ENCODE measurements at places on chromosomes 7 and 10.
A peak's percentile ranks its signal among the peaks of the same experiment; 100 is the strongest.

GRCh38 chr10:5659702-5660528 is 6.5 kb downstream of the ASB13 start:
- peak; percentile 5 for DNase-seq

DNA sequence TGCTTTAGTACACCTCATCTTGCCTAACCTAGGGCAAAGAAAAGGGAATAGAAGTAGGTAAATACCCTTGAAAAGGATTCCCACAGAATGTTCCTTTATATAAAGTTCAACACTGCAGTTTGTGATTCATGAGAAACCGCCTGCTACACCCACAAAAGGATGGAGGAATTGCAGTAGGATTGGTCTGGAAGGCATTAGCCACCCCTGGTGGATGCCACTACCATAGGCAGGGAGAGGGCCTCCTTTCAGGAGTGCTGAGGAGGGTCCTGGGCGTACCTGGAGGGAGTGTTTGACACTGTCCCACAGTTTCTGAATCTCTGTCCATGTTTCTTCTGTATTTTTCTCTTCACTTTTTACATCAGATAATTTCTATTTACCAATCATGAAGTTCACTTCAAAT is 221.8 kb upstream of the TMEM72 start:
- DNase-seq = no peak

DNA sequence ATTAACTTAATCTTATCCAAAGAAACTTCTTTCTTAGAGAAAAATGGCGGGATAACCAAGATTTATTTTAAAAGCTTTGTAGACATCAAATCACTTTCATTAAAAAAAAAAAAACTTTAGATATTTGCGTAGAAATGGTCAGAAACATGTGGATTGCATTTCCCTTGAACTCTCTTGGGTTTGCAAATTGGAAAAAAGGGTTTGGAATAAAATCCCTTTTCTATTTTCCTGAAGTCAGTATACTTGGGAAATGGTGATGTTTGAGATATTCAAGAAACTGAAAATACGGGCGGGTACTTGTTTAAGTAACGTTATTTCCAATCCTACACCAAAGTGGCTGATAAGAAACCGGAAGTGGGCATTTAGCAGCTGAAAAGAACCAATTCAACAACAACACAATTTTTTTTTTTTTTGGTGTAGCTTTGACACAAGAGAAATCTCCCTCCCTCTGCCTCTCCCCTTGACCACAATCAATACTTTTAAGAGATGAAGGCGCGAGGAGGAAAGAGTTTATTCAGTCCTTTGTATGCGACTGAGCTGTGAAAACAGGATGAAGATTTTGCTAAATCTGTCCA is 13.7 kb upstream of the GFRA1 start:
- DNase-seq = no peak

DNA sequence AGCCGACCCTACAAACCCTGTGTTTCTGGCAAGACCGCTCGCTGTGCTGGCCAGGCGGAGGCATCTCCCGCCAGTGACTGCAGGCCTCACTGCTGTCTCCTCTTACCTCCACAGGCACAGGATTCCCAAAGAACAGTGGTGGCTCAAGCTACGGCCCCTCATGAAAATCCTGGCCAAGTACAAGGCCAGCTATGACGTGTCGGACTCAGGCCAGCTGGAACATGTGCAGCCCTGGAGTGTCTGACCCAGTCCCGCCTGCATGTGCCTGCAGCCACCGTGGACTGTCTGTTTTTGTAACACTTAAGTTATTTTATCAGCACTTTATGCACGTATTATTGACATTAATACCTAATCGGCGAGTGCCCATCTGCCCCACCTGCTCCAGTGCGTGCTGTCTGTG is 36.2 kb downstream of the PITRM1 start:
- no peak for DNase-seq

DNA sequence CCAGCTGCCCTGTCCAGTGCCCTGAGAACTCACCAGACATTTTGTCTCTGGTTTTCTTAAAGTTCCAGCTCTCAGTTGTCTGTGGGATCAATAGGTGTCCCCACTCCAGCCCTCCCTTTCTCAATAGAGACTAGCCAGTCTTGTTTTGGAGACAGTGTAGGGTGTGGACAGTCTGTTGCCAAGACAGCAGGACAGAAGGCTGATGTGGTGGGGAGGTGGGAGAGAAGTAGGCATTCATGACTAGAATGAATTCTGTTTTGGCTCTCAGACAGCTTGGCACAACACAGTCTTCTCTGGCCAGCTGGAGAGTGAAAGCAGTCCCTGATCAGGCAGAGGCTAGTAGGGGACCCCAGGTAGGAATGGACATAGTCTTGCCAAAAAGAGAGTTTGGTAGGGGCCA is 467.0 kb upstream of the PODXL start:
- no peak for DNase-seq

DNA sequence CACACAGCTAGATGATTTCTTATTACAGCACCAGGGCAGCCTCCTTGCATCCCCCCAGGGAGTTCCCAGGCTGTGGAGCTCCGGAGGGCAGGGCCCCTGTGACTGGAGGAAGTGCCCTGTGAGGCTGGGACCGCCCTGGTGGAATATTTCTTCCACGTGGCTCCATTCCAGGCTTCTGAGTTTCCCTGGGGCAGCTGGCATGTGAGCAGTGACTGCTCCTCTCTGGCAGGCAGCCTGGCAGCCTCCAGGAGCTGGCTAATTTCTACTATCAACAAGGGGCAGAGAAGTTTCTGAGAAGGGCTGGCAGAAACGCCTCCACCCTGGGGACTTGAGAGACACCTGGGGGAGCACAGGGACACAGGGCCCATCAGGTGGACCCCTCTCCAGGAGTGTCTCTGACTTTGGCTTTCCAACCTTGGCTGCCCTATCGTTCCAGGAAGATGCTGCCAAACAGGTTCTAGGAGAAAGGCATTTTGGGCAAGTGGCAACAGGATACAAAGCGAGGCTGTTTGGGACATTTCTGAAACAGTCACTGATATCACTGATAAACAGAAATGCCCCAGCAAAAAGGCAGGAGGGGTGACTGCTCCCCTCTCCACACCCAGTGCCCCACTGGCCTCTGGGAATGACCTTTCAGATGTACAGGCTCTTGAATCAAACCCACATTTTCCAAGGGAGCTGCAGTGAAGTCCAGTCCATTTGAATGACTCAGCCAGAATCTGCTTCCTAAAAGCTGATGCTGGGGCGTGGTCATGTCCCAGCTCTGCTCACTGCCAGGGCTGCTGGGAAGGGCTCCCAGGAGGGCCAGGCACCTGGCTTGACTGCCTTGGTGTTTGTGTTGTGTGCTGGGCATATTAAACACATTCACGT is 16.1 kb downstream of the MYOF start:
- no peak for DNase-seq

DNA sequence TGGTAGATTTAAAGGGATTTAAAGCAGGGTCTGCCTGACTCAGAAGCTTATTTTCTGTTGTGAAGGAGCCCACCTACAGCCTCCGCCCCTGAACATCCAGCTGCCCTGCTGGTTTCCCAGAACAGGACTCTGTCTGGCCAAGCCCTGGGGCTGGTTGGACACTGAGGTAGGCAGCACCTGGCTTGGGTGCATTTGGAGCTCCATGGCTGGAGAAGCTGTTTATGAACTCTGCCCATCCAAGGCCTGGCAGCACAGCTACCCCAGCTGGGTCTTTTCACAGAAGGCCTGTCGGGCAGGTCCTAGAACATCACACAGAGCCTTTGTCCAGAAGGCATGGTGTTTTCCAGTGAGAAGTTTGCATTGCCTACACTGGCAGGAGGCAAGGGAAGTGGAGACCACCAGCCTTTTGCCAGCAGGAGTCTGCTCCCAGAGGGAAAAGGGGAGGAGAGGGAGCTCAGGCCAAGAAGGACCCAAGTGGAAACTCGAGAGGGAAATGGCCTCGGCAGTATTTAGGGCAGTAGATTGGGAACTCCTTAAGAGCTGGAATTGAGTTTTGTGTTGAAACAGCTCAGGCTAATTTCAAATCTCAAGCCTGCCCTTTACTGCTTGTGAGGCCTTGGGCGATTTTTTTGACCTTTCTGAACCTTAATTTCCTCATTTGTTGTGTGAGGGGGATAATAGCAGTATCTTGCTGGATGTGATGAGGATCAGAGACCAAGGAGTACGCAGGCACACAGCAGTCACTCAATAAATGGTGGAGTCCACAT is 12.3 kb upstream of the PDCD4 start:
- no peak for DNase-seq

- peak; percentile 72 for DNase-seq
These were observed 143.5 kb downstream of the PIP4K2A start for GRCh38 chr10:22570733-22571430.

GRCh38 chr7:117047496-117047895 is 94.2 kb downstream of the ST7 start:
- no peak for DNase-seq

GRCh38 chr7:45342236-45342635 is 184.6 kb downstream of the RAMP3 start:
- no peak for DNase-seq

DNA sequence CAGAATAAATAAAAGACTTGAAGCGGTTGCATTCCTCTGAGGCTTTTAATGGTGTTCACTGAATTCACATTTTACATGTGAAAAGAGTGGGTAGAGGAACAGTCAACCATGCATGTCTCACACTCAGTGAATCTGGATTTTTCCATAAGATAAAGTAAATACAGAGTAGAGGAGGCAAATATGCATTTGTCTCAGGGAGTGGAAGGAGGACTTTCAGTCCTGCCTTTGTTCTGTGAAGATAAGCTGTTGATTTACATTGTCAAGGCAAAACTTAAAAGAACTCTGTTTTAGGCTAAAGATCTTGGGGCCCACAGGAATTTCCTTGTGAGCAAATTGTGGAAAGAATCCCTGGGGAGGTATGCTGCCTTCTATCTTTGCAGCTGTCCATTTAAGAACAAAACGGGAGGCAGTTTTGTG is 825.3 kb upstream of the MBL2 start:
- no peak for DNase-seq

- DNase-seq = no peak
These were observed 495.2 kb upstream of the LRRN3 start for GRCh38 chr7:110595694-110596093.

GRCh38 chr10:78458983-78459638 is 425.4 kb downstream of the RPS24 start:
- no peak for DNase-seq

DNA sequence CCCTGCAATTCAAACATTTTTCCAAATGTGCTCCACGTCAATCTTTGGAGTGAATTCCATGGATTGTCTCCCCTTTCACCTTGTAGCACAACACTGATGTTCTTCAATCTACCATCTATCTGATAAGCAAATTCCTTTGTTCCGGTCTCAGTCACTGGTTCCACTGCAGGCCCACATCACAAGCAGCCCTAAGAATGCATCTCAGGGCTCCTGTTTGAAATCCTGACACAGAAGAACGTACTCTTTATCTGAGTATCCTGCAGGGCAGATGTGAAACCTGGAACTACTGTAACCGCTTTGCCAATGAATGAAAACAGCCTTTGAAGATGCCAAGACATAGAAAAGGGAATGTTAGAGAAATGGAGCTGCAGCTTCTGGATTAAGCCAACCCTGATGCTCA is 62.9 kb upstream of the FAM133B start:
- DNase-seq = no peak

- no peak for DNase-seq
These were observed 14.9 kb downstream of the AFAP1L2 start for GRCh38 chr10:114389426-114389825.

DNA sequence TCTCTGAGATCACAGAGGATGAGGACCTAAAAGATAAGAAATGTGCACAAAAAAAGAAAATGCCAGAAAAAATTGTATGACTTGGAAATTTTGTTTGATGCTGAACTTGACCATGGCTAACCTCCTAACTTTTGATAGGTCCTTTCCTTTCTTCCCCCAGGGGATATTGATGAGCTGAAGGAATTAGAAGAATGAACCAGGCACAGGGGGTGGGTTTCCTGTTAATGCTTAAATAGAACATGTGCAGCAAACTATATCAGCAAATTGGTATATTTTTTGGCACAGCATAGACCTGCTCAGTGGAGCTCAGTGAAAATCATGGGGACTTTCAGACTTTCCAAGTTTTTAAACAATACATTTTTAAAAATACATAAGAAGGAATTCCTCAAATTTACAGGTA is 300.7 kb downstream of the HDAC9 start:
- no peak for DNase-seq

DNA sequence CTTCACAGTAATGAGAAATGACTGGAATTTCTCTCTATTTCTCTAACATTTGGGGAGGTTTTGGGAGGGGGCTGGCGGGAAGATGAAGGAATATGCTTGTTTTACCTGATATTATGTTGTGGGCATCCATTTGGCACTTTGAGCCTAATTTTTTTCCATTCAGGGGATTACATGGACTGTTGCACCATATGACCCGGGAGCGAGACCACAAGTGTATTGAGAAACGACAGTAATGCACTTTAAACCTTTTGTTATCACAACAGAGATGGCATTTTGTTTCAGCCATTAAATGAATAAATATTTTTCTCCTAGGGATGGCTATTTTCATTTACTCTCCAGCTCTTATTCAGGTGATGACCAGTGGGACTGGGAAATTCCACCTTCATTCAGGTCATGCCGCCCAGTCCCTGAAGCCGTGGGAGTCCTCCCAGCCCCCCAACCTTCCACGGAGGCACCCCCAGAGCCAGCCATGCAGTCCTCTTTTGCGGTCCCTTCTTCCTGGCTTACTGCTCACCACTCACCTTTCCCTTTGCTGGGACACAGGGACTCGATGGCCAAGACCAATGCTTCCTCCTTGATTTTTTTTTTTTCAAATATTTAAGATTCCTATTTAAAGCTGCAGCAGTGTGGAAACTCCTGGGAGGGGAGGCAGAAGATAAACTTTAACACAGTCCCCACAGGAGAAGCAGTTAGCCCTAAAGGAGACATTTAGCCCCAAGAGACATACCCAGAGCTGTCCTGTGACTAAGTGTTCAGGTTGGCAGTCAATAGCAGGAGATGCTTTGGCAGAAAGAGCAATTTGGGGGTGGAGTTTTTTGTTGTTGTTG is 190.9 kb upstream of the YAE1 start:
- DNase-seq = no peak

- peak; percentile 63 for DNase-seq
These were observed 55.9 kb downstream of the UPF2 start for GRCh38 chr10:11986593-11987216.

DNA sequence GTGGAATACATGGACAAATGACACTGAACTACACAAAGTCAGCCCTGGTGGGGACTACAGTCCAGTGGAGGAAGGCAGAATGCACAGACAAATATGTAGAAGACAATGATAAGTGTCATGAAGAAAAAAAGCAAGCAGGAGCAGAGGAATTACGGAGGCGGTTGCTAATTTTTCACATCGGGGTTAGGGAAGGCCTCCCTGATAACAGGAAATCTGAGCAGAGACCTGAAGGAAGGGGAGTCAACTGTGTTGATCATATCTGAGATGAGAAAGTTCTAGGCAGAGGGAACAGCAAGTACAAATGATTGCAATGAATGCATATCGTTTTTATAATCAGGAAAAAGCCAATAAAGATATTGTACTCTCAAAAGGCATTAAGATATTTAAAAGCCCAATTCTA is 14.0 kb downstream of the KIAA1549 start:
- no peak for DNase-seq
